ENCODE measurements at places on chromosomes 7 and 10.

DNA sequence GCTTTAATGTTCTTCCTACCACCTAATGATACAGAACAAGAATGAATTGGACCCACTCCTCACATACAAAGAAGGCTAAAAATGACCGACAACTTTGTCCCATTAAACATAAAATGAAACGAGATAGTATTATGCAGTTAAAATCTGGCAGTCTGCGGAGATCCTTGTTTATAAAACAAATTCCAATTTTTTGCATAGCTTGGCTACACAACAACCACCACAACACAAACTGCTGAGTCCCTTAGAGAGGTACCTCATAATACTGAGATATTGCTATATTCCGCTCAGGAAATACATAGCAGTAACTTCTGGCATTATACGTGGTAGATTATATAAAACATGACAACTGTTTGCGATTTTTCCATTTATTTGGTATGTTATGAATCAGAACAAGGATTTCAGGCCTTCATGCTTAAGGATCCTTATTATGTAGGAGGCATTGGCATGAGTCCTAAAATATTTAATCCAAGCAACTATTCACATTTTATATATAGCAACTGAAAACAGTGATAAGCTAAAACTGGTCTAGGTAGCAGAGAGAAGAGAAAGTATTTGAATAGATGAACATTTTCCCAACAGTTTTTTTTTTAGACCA is 96.0 kb downstream of the ANK3 start:
- no peak for DNase-seq

GRCh38 chr10:130242513-130242912 is 106.3 kb downstream of the GLRX3 start:
- no peak for DNase-seq

GRCh38 chr10:30789806-30790205 is 160.3 kb upstream of the LYZL2 start:
- peak; percentile 13 for DNase-seq

- no peak for DNase-seq
Observed at GRCh38 chr10:67533376-67533775, 162.6 kb downstream of the CTNNA3 start.

DNA sequence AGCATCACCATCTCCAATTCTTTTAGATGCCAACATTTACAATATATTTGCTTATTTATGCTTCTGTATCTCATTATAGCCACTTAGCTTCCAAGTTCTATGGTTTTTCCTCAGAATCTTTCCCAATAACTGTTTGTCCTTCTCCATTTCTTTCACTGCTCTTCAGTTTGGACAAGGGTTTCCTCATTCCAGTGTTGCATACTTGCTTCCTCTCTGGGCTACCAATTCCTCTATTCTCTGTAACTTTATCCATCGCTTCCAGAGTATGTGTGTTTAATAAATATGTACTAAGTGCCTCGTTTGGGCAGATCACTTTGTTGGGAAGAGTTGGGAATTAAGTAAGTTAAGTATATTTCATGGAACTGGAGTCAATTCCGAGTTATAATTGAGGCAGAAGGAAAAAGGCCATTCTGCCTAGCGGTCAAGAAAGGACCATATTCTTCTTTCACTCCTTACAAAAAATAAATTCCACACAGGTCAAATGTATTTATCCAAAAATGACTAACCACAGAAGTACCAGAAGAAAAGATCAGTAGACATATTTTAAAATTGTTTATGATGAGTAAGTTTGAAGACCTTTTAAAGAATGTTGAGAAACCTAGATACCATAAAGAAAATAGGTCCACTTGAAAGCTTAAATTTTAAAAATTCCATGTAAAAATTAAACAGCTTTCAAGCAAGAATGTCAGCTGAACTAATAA is 10.8 kb downstream of the STAMBPL1 start:
- DNase-seq = no peak

DNA sequence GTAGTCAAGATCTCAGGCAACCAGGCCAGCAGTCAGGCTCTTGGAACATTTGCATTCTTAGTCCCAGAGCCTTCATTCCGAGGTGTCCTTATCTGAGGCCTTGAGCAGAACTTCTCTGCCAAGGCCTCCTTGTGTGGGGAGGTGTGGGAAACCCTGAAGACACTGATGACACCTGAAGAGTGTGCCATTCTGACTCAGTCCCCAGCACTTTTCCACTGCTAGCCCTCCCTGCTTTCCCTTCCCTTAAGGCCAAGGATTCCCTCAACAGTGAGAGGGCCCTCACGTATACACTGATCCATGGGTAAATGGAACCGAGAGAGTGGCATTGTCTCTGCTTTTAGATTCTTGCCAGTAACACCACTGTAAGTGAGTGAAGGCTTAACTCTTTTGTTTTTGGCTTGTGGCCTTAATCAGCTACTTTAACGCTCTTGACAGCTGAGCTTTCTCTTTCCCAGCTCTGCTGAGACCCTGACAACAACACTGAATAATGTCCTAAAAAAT is 30.3 kb downstream of the TRDMT1 start:
- DNase-seq = no peak

DNA sequence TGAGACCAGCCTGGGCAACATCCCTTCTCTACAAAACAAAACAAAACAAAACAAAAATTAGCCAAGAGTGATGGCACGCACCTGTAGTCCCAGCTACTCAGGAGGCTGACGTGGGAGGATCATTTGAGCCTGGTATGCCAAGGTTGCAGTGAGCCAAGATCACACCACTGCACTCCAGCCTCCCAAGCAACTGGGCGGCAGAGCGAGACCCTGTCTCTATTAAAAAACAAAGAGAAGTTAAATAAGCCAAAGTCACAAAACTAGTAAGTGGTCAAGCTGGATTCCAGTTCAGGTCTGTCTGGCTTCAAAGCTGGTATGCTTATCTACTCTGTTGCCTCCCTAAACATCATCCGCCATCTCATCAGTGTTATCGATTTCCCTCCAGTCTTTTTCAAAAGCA is 110.8 kb downstream of the ARID5B start:
- DNase-seq = no peak

DNA sequence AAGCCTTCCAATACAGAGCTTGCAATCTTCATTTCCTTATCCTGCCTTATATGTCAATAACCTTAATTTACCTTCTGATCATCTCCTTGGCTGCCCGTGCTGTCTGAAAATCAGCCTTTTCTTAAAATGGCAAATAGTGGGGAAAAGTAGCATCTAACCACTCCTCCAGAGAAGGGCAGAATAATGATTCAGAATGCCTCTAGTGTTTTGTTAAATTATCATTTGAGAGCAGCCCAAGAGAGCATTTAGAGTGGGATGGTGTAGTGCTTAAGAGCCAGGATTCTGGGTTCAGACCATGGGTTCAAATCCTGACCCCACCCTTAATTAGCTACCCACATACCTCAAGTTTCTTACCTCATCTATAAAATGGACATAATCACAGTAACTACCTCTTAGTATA is 4.6 kb upstream of the TMEM139 start:
- DNase-seq = no peak

DNA sequence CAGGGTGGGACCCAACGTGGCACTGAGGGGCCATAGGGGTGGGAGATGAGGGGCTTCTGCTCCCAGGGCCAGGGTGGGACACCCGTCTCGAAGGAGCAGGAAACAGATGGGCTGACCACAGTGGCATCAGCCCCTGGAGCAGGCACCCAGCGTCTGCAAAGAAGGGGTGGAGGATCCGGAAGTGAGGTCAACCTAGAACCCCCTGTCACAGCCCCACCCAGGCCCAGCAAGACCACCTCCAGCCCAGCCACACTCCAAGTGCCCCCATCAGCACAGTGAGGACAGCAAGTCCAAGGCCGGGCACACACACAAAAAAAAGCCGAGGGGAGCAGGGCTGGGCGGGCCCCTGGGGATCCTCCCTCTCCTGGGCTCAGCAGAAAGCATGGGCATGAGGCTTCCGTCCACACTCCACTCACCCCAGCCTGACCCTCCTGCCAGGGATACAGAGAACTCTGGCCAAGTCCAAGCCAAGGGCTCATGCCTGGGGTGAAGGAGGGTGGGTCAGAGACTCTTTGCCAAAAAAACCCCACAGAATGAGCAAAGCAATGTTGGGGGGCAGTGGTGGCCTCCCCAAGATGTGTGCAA is 111.0 kb downstream of the FOXL3 start:
- DNase-seq = no peak

Measured in stimulated activated CD8-positive, alpha-beta memory T cell treated with anti-CD3 and anti-CD28 coated beads, Interleukin-7, amount 100 ng/mL, for 4 hours (primary cell).